CD4-positive, alpha-beta T cell (primary cell): ENCODE measurements at places on chromosomes 4 and X. TPM values are rescaled to one million over a fixed set of nuclear protein-coding genes. Genes with fewer than 3 reads are reported as not detected.
A peak's percentile ranks its signal among the peaks of the same experiment; 100 is the strongest.

The ZNF674 gene
- total RNA-seq, result 1.2 TPM

The PABPC5 gene
- not detected for total RNA-seq

The CCKAR gene
- not detected for total RNA-seq

The CDX4 gene
- total RNA-seq, result not detected

The NR3C2 gene
- total RNA-seq, result 35.0 TPM

- no peak for DNase-seq
- H3K4me1 ChIP-seq, result peaks cover 3% of the 10 kb centered on the region
- no peak overlapping the region for H3K27ac ChIP-seq
- H3K27me3 ChIP-seq, result no peaks in the 10 kb centered on the region
Observed at GRCh38 chr4:25937801-25938200, 23.8 kb downstream of the SMIM20 start.

DNA sequence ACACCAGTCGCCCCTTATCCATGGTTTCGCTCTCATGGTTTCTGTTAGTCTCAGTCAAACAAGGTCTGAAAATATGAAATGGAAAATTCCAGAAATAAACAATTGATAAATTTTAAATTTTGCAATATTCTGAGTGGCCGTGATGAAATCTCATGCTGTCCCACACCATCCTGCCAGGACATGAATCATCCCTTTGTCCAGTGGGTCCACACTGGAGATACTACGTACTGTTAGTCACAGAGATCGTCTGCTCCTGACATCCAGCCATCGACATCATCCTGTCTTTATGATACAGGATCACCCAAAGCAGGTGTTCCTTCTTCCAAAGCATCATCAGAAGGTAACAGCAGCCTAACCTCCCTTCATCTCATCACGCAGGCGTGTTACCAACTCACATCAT, 76.5 kb upstream of the MSX1 start:
- H3K27ac ChIP-seq, result no peak overlapping the region
- no peaks in the 10 kb centered on the region for H3K27me3 ChIP-seq
- no peak overlapping the region for H3K4me3 ChIP-seq
- no peaks in the 10 kb centered on the region for H3K4me1 ChIP-seq

GRCh38 chr4:168183717-168184571, 91.6 kb downstream of the ANXA10 start:
- H3K4me3 ChIP-seq, result no peak overlapping the region
- H3K27ac ChIP-seq, result no peak overlapping the region
- no peak for DNase-seq
- no peaks in the 10 kb centered on the region for H3K4me1 ChIP-seq
- H3K27me3 ChIP-seq, result no peaks in the 10 kb centered on the region

GRCh38 chr4:6873792-6874461, 35.7 kb upstream of the TBC1D14 start:
- H3K4me1 ChIP-seq, result peaks cover 6% of the 10 kb centered on the region
- H3K27ac ChIP-seq, result no peak overlapping the region
- DNase-seq, result peak; percentile 78
- H3K4me3 ChIP-seq, result no peak overlapping the region
- peaks cover 56% of the 10 kb centered on the region for H3K36me3 ChIP-seq
- H3K27me3 ChIP-seq, result no peaks in the 10 kb centered on the region

GRCh38 chrX:39693298-39693697, 404.5 kb downstream of the BCOR start:
- H3K4me3 ChIP-seq, result no peak overlapping the region
- DNase-seq, result no peak
- peaks cover 8% of the 10 kb centered on the region for H3K27me3 ChIP-seq
- H3K4me1 ChIP-seq, result peaks cover 6% of the 10 kb centered on the region
- H3K27ac ChIP-seq, result no peak overlapping the region

- H3K27ac ChIP-seq, result no peak overlapping the region
- DNase-seq, result no peak
- no peak overlapping the region for H3K4me3 ChIP-seq
- H3K27me3 ChIP-seq, result no peaks in the 10 kb centered on the region
- H3K4me1 ChIP-seq, result no peaks in the 10 kb centered on the region
- H3K36me3 ChIP-seq, result no peaks in the 10 kb centered on the region
Observed at GRCh38 chr4:155076256-155076785, 132.1 kb upstream of the NPY2R start.

DNA sequence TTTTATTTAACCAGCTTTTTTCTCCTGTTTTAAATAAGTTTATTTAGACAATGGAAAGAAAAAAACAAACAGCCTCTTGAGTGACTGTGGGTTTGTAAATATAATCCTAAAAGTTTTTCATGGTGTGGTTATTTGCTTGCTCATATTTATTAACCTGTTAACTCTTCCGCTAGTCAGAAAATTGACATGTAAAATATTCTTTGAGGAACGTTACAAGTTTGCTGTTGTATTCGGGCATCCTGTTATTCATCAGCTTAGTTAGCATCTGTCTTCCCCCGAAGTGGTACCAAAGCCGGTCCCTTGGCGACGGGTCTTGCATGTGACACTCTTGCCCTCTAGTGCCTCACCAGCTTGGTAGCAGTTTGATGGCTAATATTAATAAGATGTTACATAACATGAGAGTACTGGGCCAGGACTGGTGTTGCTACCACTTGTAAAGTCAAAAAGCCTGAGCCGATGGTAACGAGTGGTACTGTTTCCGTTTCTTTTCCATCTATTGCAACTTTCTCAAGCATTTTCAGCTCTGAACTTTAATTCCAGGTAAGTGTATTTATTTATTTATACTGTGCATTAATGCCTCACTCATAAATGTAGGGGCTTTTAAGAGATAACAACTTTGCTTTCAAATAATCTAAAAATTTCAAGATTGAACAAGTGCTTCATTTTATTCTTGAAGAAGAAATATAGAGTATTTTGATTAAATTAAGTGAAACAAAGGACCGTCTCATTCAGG, at the start of gene NDST3:
Gene NDST3 (plus strand): TSS at position 434 of the 733 bp plus-strand sequence. CDS start 19,425 bp downstream, outside the sequence.
- no peaks in the 10 kb centered on the region for H3K4me1 ChIP-seq
- H3K27ac ChIP-seq, result no peak within 1 kb of the TSS
- no peaks in the 10 kb centered on the region for H3K36me3 ChIP-seq
- no peak within 1 kb of the TSS for H3K4me3 ChIP-seq
- DNase-seq, result no peak

DNA sequence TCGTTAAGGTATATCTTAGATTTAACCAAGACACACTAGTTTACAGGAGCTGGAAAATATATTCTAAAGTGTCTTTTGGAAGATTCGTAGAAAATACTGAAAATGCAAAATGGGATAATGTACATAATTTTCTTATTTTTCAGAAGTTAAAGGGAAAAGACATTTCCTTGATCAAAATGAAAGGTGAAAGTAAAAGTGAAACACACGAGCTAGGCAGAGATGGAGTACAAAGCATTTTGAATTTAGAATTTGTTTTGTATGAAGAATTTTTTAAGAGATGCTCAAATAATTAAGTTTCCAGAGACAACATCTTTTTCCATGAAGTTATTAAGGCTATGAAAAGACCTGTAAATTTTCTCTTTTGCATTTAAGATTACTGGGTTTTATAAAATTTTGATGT, 2192.6 kb upstream of the AGA start:
- H3K4me3 ChIP-seq, result no peak overlapping the region
- H3K4me1 ChIP-seq, result no peaks in the 10 kb centered on the region
- no peaks in the 10 kb centered on the region for H3K36me3 ChIP-seq
- DNase-seq, result no peak
- no peaks in the 10 kb centered on the region for H3K27me3 ChIP-seq

DNA sequence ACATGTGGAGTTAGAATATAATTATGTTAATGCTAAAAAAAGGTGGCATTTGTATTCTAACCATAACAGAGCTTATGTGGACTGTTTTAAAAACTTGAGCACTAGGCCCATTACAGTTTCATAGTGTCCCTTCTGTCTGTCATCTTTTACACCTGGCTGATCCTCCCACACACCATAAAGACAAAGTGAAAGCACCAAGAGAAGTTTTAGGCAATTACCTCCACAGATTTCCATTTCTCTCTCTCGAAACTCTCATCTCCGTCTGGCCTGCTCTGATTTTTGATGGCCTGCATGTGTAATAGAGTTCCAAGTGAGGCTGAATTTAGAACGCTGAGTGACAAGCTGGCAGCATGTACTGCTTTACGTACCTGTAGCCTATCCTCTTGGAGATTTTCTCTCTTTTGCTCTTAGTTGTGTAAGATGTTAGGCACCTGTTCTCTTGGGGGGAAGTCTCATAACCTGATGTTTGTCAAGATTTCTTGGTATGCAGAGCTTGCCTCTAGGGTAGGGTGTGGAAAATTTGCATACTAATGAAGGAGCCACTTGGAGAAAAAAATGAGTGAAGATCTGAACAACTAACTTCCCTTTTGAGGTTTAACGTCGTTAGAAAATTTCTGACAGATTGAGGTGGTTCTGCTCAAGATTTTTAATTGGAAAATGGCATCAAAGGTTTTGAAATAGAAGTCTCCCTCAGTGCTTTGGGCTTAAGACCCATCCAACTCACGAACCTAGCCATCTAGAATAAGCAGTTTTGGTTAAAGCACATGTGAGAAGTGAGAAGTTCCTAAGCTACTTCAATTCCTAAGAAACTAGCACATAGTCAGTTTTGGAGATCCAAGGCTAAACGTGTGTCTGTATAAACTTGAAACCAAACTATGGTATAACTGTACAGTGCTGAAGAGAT, 57.6 kb upstream of the RAP1GDS1 start:
- H3K4me1 ChIP-seq, result no peaks in the 10 kb centered on the region
- no peak for DNase-seq
- H3K27me3 ChIP-seq, result no peaks in the 10 kb centered on the region
- H3K4me3 ChIP-seq, result peak overlapping the region; percentile 13
